RPMI7951 (cell line): ENCODE measurements at places on chromosomes 16 and 17. TPM values are rescaled to one million over a fixed set of nuclear protein-coding genes. Genes with fewer than 3 reads are reported as not detected.

DNA sequence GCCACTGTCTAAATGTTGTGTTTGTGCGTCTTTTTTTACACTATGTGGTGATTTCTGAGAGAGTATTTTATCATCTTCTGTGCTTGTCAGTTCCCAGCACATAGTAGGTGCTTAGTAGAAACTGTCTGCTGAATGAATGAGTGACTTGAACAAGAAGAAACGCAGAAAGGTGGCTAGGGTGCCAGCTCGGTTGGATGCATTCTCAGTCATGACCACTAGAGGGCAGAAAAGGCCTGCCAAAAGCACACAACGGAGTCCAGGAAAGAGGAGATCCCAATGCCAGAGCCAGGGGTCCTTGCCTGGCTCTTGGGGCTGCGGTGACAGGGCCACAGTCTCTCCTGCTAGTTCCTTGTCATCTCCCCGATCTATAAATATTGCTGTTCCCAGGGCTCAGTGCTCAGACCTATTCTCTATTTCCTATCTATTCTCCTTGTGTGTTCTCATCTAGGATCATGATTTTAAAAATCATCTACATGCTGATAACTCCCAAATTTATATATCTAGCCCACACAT is 57.3 kb upstream of the CCL1 start:
- DNase-seq: peak; percentile 45

DNA sequence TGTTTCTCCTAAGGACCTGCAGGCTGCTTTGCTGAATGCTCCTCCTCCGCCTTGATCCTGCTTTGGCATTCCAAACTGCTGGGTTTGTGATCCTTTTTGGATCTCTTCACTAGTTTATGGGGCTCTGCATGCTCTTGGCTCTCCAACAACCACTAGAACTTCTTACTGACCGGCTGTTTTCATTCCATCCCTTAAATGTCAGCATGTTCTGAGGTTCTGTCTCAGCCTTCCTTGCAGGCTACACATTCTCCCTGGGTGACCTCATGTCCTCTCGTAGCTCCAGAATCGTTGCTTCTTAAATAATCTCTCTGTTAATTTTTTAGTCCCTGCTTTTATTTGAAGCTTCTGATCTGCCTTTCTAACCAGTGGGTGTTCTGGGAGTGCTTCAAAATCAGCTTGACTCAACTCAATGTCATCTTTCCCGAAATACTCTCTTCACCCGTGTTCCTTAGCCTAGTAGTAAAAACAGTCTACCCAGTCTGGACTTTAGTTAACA is 119.0 kb upstream of the HS3ST2 start:
- no peak for DNase-seq

Gene OR4D1
- total RNA-seq: not detected in 2 replicates

Gene PRSS53
- total RNA-seq: 0.60 and 1.3 TPM in 2 replicates

Gene GLP2R
- not detected in 2 replicates for total RNA-seq
